ENCODE measurements at places on chromosomes 7 and 10. TPM values are rescaled to one million over a fixed set of nuclear protein-coding genes. Genes with fewer than 3 reads are reported as not detected.

GRCh38 chr10:80520661-80521470 is 16.8 kb upstream of the SH2D4B start:
- no peaks in the 10 kb centered on the region for H3K4me1 ChIP-seq
- H3K27ac ChIP-seq = no peak overlapping the region
- H3K36me3 ChIP-seq = peaks cover 16% of the 10 kb centered on the region
- no peak overlapping the region for H3K4me3 ChIP-seq
- no peaks in the 10 kb centered on the region for H3K27me3 ChIP-seq

DNA sequence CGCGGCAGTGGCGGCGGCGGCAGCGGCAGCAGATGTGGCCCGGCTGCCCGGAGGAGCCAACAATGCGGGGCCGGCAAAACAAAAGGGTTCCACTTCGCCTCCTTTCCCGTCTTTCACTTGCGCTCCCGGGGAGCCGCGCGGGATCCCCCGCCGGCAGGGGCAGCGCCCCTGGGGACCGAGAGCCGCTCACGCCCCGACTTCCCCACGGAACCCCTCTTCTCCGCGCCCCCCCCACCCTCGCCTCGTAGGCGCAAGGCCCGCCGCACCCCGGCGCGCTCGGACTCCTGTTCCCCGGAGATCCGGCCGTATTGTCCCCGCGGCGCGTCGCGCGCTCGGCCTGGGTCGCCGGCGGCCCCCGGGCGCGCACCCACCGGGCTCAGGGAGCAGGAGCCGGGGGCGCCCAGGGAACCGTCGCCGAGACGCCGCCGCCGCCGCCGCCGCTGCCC is 854 bp downstream of the CTBP2 start:
- H3K4me3 ChIP-seq = peak overlapping the region; percentile 74
- peaks cover 36% of the 10 kb centered on the region for H3K4me1 ChIP-seq
- peak overlapping the region; percentile 94 for H3K27ac ChIP-seq
- H3K36me3 ChIP-seq = peaks cover 4% of the 10 kb centered on the region
- peaks cover 2% of the 10 kb centered on the region for H3K27me3 ChIP-seq
- no peak for DNase-seq

DNA sequence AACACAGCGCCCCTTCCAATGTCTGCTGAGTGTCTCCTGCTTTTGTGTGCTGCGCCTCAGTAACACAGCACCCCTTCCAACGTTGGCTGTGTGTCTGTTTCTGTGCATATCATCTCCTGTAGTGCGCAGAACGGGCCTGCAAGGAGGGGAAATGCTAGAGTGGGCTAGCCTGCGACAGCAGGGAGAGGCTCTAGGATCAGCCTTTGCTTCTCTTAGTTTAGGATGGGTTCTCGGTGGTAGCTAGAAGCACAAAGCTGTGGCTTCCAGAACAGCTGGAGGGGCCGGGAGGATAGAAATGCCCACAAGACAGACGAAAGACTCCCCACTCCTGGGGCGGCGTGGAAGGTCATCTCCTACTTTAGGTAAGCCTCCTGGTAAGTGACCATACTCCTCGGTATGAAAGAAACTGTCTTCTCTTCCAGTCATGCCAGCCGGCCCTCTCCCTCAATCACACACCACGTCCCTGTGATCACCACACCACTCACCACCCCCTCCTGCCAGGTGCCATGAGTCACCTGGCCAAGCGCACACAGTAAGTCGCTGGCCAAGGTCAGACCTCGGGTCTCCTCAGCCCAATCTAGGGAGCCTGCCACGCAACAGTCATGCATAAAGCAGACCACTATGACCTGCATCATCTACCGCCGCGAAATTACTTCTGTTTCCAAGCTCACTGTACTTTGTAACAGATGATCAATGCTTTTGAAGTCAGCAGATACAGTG is 4.8 kb downstream of the PITRM1 start:
- no peak overlapping the region for H3K27ac ChIP-seq
- H3K36me3 ChIP-seq = peaks cover 31% of the 10 kb centered on the region
- peaks cover 5% of the 10 kb centered on the region for H3K4me1 ChIP-seq
- DNase-seq = no peak
- no peaks in the 10 kb centered on the region for H3K27me3 ChIP-seq

DNA sequence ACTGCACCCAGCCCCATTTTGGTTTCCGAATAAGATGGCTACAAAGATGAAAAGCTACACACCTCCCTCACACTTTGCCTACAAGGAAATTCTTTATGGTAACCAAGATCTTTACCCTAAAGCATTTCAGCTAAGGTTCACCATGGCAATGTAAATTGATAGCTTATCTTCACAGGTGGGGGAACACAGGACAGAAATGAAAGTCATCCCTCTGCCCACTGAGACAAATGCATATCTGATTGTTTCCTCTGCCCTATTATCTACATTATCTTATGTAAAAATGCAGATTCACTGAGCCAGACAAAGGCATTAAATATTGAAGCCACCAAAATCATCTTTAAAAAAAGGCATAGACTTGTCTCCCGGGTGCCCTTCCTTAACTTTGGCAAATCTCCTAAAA is 3.2 kb upstream of the TMEM139 start:
- H3K27ac ChIP-seq = no peak overlapping the region
- DNase-seq = no peak
- H3K4me1 ChIP-seq = peaks cover 35% of the 10 kb centered on the region
- H3K27me3 ChIP-seq = no peaks in the 10 kb centered on the region

- H3K27ac ChIP-seq = no peak overlapping the region
- no peak overlapping the region for H3K4me3 ChIP-seq
- peaks cover 21% of the 10 kb centered on the region for H3K27me3 ChIP-seq
Observed at GRCh38 chr7:68718097-68718551, 880.2 kb upstream of the AUTS2 start.

HABP2 gene
- 112 TPM for total RNA-seq

LBX1 gene
- total RNA-seq = not detected

DNA sequence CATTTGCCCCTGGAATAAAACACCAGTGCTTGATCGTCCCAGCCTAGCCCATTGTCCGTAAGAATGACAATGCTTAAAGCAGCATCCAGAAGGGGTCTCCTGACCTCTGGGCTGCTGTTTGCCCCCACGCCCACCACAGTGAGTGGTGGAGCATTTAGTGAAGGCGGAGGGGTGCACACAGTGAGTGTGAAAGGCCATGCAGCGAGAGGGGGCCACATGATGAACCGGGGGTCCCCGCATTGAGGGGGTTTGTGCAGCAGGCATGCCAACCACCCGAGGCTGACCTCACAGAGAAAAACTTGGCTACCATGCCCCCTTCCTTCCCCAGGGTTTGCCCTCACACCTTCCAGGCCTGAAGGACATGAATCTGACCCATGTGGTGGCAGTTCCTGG is 28.4 kb downstream of the CPXM2 start:
- H3K4me1 ChIP-seq = no peaks in the 10 kb centered on the region
- no peak overlapping the region for H3K4me3 ChIP-seq
- peaks cover 19% of the 10 kb centered on the region for H3K27me3 ChIP-seq
- H3K36me3 ChIP-seq = no peaks in the 10 kb centered on the region
- DNase-seq = no peak
- H3K27ac ChIP-seq = no peak overlapping the region

DNA sequence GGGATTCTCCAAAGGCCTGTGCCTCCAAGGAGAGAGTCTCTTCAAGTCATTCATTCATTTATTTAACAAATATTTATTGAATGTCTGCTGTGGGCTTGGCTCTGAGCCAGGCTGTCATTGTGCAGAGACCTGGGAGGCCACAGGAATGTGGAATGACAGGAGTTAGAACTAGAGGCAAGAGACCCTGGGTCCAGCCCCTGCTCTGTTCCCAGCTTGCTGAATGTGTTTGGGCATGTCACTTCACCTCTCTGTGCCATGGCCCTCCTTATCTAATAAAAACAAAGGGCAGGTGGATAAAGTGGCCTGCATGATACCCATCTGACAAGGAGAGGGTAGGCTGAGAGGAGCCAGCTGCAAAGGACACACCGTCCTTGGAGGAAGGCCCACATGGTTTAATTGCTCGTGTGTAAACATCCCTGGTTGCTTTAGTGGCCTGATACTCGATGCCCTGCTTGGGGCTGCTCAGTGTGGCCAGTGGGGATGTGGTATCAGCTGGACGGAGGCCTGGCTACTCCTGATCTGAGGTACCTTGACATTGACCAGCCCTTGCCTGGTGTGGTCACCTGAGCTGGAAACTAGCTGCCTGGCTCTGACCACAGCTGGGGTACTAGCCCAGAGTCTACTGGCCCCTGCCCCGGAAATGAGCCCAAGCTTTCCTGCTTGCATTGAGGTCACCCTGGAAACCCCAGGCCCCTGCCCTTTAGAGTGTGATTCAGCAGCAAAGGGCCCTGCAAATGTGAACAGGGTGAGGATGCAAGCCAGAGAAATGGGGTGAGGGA is 116.2 kb downstream of the CDH23 start:
- no peaks in the 10 kb centered on the region for H3K27me3 ChIP-seq
- H3K4me3 ChIP-seq = no peak overlapping the region
- H3K27ac ChIP-seq = peak overlapping the region; percentile 56
- H3K36me3 ChIP-seq = no peaks in the 10 kb centered on the region
- peaks cover 11% of the 10 kb centered on the region for H3K4me1 ChIP-seq

CNPY1 gene
- total RNA-seq = not detected

DNA sequence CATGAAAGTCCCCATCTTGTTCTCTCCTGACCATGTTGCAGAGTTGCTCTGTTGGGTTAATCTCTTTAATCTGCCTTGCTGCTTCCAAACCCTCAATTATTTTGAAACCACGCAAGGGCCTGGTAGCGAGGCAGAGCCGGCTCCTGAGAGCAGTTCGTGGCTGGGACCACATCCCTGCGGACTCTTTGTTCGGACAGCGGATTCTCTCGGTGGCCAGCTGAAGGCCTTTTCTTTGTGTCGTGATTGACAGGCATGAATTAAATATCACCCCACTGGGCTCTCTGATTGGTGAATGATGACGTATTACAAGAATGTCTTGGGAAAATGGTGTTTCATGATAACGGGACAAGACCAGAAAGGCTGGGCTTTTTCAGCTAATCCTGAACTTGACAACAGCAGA is 66.9 kb upstream of the ARHGAP21 start:
- H3K27me3 ChIP-seq = no peaks in the 10 kb centered on the region
- no peak for DNase-seq
- H3K4me1 ChIP-seq = no peaks in the 10 kb centered on the region
- H3K27ac ChIP-seq = no peak overlapping the region
- no peaks in the 10 kb centered on the region for H3K36me3 ChIP-seq

DNA sequence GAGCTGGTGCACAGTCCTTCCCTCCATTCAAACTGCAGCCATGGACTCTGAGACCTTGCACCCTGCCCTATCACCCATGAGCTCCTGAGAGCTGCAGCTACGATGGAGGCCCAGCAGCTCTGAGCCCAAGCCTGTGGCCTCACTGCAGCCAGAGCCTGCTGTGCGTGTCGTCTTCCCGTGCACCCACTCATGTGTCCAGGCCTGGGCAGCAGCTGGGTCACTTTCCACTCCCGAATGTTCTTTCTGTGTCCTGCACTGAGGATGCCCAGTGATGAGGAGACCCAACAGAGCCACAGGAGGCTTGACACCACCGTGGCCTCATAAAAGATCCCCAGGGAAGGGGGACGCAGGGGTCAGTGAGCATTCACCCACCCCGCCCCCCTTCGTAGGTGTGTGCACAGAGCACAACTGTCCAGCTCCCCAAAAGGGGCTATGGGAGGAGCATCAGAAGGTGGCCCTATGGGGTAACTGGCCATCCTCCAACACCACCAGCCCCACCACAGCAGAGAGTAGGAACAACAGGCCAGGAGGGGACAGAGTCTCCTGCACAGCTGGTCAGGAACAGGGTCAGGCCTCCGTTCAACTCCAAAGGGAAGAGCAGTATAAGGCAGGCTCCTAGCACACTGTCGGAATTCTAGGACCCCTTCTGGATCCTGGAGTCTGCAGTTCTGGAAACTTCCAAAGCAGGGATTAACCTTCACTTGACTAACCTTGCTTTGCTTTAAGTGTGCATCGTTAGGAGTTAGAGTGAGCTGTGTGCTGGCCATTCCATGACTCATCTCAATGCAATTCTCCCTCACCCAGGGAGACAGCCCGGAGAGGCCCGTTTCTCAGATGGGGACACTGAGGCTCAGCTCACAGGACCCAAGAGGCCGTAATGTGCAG is 52.6 kb downstream of the RASGEF1A start:
- DNase-seq = no peak
- no peak overlapping the region for H3K4me3 ChIP-seq
- no peaks in the 10 kb centered on the region for H3K4me1 ChIP-seq
- H3K27me3 ChIP-seq = peaks cover 8% of the 10 kb centered on the region
- no peaks in the 10 kb centered on the region for H3K36me3 ChIP-seq
- H3K27ac ChIP-seq = no peak overlapping the region

ZMIZ1 gene
- 85.2 TPM for total RNA-seq

Data from progenitor cell of endocrine pancreas (in vitro differentiated cells).